ENCODE measurements at places on chromosomes 7 and 10. TPM values are rescaled to one million over a fixed set of nuclear protein-coding genes. Genes with fewer than 3 reads are reported as not detected.

The DRGX gene
- total RNA-seq: 0.86 TPM

The BAG3 gene
- total RNA-seq: 8.5 TPM

The TFEC gene
- total RNA-seq: not detected

The ZNF789 gene
- total RNA-seq: 7.8 TPM

The HEPACAM2 gene
- not detected for total RNA-seq

The VPS37D gene
- 9.8 TPM for total RNA-seq

The ZNF727 gene
- not detected for total RNA-seq

The LANCL2 gene
- 19.4 TPM for total RNA-seq

The COL26A1 gene
- total RNA-seq: 104 TPM

The SSC4D gene
- 8.5 TPM for total RNA-seq

The TRPV5 gene
- total RNA-seq: not detected

- DNase-seq: no peak
These were observed 241.2 kb downstream of the CCDC7 start for GRCh38 chr10:32687116-32687515.

DNA sequence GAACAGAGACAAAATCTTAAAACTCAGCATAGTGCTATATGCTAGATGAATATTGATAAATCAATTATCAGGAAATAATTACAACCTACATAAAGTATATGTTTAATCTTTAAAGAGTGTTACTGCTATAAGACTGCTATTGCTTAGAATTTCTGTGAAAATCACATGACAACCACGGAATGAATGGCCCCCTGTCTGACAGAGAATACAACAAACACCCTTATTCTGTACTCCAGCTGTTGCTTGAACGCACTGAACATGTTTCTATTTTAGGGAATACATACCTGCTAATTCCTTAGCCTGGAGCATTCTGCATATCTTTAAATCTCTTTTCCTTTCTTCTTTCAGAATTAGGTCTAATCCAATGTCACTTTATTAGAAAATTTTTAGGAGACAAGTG is 452.4 kb upstream of the PHF14 start:
- no peak for DNase-seq

DNA sequence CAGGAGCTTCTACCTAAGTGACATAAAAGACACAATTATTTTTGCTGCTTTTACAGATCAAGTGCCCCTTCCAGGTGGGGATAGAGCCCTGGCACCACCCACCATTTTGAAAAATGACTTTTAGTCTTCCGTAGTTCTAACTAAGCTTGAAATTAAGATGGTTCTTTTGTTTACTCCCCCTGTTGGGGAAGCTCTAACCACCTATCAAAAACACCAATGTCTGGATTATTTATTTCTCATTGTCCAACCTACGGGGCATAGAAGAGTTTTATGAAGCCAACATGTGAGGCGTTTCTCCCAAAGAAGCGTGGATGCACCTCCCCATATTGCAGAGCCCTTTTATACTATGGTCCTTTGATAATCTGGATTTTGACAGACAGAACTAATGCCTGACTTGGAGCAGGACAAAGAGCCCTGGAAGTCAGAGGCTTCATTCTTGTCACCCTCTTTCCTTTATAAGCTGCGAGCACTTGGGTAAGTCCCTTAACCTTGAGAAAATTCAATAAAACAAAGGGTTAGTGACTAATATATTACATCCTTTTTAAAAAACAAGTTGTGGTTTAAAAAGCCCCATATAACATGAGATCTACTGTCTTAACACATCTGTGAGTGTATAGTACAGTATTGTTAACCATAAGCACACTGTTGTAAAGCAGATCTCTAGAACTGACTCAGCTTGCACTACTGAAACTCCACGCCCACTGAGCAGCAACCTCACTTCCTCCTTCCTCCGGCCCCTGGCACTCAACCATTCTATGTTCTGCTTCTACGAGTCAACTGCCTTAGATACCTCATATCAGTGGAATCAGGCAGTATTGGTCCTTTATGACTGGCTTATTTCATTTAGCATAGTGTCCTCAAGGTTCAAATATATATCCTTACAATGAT is 67.5 kb downstream of the ATXN7L1 start:
- no peak for DNase-seq

- peak; percentile 59 for DNase-seq
These were observed 22.4 kb downstream of the KCNH2 start for GRCh38 chr7:150955519-150956394.

GRCh38 chr10:96395931-96396877 is 37.4 kb upstream of the OPALIN start:
- peak; percentile 84 for DNase-seq

DNA sequence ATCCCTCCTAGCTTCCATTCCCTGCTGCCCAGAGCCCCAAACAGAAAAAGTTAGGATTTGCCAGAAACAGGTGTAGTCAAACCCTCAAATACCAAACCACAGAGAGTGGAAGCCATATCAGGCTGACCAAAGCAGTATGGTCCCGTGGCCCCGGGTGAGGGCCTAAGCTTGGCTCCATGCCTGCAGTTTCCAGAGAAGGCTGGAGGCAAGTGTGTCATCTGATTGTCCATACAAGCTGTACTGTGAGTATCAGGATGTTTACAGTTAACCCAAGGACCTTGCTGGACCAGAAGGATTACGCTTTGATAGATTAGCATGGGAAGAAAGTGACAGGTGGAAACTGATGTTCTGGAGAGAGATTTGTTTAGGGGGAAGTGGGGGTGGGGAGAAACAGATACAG is 96.3 kb downstream of the PRKAG2 start:
- no peak for DNase-seq

DNA sequence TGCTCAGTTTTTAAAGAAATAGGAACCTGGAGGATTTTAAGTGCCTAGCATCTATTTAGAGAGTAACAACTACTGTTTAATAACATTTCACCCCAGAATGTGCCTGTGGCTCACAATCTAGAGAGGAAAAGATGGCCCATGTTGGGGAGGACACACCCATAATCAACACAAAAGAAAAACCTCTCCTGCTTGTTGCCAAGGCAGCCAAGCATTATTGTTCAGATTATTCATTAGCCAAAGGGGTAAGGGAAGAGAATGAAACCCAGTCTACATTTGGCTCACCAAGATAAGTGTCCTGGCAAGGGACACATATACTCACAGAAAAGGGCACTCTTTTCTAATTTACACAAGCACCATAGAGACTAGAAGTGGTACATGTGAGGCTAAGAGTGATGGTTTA is 17.7 kb upstream of the IFIT1B start:
- DNase-seq: no peak

GRCh38 chr7:40232242-40232893 is 97.6 kb downstream of the SUGCT start:
- DNase-seq: peak; percentile 55

DNA sequence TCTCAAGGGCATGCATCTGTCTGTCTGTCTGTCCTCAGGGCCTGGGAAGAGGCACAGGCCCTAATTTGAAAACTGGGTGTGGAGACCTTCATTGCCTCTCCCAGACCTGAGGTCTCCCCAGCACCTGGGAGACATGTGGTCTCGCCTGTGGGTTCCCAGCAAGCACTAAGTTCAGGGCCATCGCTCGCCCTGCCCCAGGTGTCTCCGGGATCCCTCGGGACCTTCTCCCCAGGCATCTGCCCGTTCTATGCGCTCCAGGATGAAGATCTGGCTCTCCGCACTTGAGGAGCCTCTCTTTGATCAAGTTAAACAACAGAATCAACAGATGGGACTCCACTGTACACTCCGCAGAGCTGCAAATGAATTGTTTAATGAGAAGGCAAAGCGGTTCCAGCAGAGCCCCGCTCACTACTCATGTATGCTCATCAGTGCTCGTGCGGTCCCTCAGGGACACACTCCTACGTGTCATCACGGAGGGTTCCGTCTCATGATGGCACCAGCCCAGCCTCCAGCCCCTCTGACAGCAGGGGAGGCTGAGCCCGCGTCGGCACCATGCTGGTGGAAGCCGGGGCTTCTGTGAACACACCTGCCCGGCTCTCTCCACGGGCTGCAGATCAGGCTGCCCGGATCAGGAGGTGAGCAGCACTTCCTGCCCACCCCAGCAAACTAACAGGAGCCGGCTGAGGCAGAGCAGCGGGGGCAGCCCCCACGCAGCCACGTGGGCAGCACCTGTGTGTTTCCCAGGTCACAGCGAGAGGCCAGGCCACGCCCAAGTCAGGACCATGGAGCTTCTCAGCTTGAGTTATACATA is 132.8 kb downstream of the TCERG1L start:
- DNase-seq: no peak

- DNase-seq: no peak
These were observed 33.1 kb downstream of the ADD3 start for GRCh38 chr10:110040767-110041478.

DNA sequence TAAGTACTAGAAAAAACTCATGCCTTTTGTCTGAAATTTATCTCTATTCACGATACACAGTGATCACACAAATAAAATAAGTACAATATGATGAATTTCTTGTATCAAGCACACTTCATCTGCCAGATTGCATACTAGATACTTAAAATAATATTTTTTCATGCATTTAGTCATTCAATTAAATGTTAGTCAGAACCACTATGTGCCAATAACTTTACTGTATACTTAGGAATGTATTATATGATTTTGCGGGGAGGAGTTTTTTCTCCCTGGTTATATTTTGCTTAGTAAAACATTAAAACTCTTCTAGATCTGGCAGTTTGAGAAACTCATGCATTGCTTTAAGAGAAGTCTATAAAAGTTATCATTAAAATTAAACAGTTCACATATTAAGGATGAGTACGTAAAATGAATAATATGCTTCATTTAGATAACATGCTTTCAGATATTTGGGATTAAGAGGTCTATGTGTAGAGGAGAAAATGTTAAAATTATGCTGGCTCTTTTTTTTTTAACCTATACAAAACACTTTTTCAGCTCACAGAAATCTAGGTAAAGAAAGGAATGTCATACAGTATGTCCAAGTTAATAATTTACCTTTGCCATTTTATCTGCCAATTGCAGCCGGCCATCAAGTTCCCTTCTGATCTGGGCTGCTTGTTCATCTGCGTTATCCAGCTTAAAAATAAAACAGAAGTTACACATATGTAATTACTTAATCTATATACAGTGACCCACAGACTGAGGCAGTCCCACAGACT is 70.1 kb downstream of the RNF133 start:
- no peak for DNase-seq

- no peak for DNase-seq
These were observed 188.5 kb downstream of the ZMYND11 start for GRCh38 chr10:323651-324293.

GRCh38 chr7:155773531-155773930 is 38.7 kb downstream of the SHH start:
- DNase-seq: no peak

- no peak for DNase-seq
These were observed 227.7 kb downstream of the TMEM178B start for GRCh38 chr7:141301544-141301943.

DNA sequence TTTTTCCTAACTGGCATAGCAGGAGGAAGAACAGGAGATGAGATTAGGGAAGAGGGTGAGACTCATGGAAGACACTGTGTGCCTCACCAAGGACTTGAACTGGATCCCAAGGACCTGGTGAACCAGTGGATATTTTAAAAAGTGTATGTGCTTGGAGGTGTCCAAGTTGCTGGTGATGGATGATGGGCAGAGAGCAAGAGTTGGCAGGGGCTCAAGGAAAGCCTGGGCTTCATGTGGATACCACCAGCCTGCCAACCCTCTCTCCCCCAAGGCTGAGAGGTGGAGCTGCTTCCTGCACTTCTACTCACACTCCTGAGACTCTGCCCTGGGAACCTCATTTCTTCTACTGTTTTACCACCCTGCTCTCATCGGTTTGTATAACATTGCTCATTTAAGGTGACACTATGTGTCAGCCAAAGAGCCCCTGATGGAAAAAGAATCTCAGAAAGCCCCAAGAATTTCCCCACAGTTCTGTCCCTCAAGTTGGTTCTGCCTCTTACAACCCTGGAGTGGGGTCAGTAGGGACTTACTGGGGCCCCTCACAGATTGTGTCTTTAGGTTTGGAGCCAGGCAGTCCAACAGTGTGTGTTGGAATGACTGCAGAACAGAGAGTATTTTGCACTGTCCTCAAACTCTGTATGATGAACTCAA is 56.2 kb upstream of the PDCD4 start:
- no peak for DNase-seq

- DNase-seq: no peak
These were observed 73.2 kb downstream of the GPR37 start for GRCh38 chr7:124692425-124692824.

GRCh38 chr7:23710000-23710399 is at the start of gene STK31:
TSS of gene STK31 (plus strand) at chr7:23710219. CDS start at chr7:23710286, 67 bp downstream.
- no peak for DNase-seq
